ENCODE measurements at places on chromosomes 3 and 15. TPM values are rescaled to one million over a fixed set of nuclear protein-coding genes. Genes with fewer than 3 reads are reported as not detected.

NANOGP8 gene
- not detected for polyA plus RNA-seq

ADAMTS9 gene
- polyA plus RNA-seq, result not detected

A4GNT gene
- not detected for polyA plus RNA-seq

IL17RC gene
- 1.7 TPM for polyA plus RNA-seq

CYP19A1 gene
- polyA plus RNA-seq, result not detected

UPK1B gene
- polyA plus RNA-seq, result not detected

IL5RA gene
- not detected for polyA plus RNA-seq

CHST13 gene
- polyA plus RNA-seq, result 0.67 TPM

ALDH1A3 gene
- not detected for polyA plus RNA-seq

CD276 gene
- not detected for polyA plus RNA-seq

MAGEL2 gene
- polyA plus RNA-seq, result not detected

LTF gene
- not detected for polyA plus RNA-seq

Measured in immature natural killer cell (primary cell).